ENCODE measurements at places on chromosomes 12 and 14.

GRCh38 chr12:111409403-111409779, 3.7 kb downstream of the SH2B3 start:
- DNase-seq = no peak

DNA sequence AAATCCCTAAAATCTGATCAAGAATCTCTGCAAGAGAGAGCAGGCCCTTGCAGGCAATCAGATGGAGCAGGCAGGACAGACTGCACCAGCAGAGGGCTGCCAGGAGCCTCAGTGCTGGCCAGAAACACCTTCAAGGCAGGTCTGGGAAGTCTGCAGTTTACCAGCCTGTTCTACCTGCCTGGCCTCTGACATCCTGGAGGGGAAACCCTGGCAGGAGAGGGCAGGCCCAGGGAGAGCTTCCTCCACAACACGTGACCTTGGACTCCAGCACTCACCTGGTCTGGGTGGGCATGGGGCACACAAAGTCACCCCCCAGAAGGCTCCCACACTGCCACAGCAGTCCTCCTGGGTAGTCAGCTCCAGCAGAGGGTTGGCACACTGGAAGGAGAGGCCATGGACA, 56.0 kb downstream of the ISCA2 start:
- DNase-seq = no peak

- no peak for DNase-seq
Observed at GRCh38 chr14:76115010-76115422, 36.7 kb upstream of the GPATCH2L start.

- no peak for DNase-seq
Observed at GRCh38 chr12:12563290-12563928, 746 bp upstream of the DUSP16 start.

- DNase-seq = no peak
Observed at GRCh38 chr12:106331599-106331998, 25.9 kb upstream of the POLR3B start.

DNA sequence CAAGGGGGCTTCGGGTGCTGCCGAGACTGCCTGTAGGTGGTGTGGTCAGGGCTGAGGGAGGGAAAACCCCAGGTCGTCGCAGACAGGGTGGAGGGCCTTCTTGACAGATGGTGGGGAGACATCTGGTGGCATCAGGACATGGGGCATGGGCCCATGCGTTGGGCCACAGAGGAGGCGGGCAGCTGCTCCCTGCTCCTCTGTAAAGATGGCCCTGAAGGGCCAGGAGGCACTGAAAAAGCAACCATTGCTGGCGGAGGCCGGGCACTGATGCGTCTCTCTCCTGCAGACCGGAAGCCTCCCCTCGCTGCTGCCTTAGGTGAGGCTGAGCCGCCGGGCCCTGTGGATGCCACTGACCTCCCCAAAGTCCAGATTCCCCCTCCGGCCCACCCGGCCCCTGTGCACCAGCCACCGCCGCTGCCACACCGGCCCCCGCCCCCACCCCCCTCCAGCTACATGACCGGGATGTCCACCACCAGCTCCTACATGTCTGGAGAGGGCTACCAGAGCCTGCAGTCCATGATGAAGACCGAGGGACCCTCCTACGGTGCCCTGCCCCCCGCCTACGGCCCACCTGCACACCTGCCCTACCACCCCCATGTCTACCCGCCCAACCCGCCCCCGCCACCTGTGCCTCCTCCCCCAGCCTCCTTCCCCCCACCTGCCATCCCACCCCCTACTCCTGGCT, 28.8 kb downstream of the CCNK start:
- no peak for DNase-seq

GRCh38 chr12:94848966-94849365, 154.5 kb downstream of the NDUFA12 start:
- no peak for DNase-seq

DNA sequence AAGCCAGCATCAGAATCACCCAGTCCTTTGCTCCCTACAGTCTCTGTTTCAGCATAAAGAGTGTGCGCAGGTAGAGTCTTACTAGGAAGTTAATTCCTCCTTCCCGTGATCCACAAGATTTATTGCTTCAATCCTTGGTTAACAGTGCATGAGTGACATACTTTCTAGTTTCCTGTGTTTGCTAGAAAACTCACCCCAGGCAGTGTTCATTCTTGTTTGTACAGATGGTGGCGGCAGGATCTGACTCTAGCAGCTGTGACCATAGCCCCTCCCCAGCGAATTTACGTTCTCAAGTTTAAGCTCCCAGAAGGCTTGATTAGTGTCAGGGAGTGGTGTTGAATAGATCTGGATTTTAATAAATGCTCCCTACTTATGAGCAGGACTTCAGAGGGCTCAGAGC, 75.9 kb upstream of the ANO2 start:
- no peak for DNase-seq

DNA sequence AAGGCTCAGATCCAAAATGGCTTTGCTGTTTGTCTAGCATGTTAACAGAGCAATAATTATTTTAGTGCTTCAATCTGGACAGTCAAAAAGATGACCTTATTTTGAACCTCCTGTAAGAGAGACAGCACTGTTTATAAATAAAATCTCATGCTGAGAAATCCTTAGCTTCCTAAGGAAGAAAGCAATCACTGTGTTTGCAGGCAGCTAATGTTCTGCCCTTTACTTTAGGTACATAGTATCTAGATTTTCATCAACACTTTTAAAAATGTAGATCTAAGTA, 105.3 kb downstream of the PRKD1 start:
- DNase-seq = no peak

DNA sequence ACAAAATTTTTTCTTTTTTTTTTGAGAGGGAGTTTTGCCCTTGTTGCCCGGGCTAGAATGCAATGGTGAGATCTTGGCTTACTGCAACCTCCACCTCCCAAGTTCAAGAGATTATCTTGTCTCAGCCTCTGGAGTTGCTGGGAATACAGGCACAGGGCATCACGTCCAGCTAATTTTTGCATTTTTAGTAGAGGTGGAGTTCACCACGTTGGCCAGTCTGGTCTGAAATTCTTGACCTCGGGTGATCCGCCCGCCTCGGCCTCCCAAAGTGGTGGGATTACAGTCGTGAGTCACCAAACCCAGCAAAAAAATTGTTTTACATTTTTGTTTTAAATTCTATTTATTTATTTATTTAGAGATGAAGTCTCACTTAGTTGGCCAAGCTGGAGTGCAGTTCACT, 4.7 kb upstream of the SLC2A14 start:
- DNase-seq = no peak

- no peak for DNase-seq
Observed at GRCh38 chr12:7731486-7731885, 15.7 kb downstream of the CLEC4C start.

DNA sequence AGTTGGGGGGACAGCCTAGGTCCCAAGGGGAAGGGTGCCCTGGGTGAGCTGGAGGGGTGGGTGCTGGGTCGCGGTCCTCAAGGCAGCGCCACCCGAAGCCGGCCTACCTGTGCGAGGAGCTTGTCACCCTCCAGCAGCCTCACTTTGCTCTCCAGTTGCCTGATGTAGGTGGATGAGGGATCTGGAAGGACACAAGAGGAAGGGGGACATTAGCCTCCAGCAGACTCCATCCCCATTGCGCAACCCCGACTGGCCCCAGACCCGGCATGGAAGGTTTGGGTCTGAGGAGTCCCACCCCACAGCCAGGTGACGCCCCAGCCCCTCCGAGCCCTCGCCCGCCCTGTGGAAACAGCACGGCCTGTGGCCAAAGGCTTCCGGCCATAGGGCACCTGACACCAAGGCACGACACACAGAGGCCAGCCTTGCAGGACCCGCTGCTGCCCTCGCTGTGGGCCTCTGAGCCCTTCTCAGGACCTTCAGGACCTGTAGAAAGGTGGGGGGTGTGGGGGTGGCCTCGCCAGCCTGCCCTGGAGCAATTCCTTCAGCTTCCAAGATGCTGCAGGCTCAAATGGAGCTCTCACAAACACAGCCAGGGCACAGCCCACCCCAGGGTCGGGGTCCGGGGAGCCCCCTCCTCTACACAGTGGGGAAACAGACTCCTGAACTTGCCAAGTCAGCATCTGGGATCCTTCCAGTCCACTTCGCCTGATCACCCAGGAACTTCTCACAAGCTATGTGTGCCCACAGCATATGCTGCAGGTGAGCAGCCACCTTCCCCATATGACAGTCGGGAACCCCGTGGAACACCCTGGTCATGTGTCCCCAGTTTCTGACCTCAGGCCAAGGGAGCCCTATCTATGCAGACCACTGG, 54.9 kb downstream of the CCNK start:
- DNase-seq = no peak

- no peak for DNase-seq
Observed at GRCh38 chr14:74478996-74479635, 14.0 kb downstream of the NPC2 start.

- no peak for DNase-seq
Observed at GRCh38 chr14:87160989-87161388, 832.0 kb downstream of the GALC start.

Measured in Peyer's patch (tissue), 4 donors.